ENCODE measurements at places on chromosomes 12 and 14.

DNA sequence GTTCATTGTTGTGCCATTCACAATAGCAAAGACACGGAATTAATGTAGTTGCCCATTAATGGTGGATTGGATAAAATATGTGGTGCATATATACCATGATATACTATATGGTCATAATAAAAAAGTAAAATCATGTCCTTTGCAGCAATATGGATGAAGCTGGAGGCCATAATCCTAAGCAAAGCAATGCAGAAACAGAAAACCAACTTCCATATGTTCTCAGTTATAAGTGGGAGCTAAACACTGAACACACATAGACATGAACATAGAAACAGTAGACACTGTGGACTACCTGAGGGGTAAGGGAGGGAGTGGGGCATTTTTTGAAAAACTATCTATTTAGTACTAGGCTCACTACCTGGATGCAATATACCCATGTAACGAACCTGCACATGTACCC, 3.0 kb upstream of the ERP27 start:
- DNase-seq, result no peak

DNA sequence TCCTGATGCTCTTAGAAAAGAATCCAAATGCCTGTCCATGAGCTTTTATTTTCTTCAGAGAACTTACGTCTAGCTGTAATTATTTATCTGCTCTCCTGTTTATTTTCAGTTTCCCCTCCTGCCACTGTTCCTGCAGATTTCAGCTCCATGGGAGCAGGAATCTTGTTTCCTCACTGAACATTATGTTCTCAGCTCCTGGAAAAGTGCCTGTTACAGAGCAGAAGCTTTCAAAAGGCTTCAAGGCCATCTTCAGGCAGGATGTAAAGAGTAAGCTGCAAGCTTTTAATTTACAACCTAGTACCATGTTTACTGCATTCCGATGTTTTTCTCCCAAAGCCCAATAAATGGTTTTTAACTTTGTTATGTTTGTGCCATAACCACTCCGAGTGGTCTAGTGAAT, 98.4 kb upstream of the BTG1 start:
- DNase-seq, result no peak

- no peak for DNase-seq
These were observed 351.0 kb upstream of the FKBP4 start for GRCh38 chr12:2443776-2444175.

GRCh38 chr12:66776974-66777373, 98.1 kb upstream of the GRIP1 start:
- peak; percentile 8 for DNase-seq

- DNase-seq, result no peak
These were observed 82.3 kb downstream of the TNFAIP2 start for GRCh38 chr14:103205541-103205906.

- no peak for DNase-seq
These were observed 501.8 kb downstream of the ETNK1 start for GRCh38 chr12:23126794-23127193.

- no peak for DNase-seq
These were observed 38.6 kb upstream of the VPS33A start for GRCh38 chr12:122304924-122305323.

DNA sequence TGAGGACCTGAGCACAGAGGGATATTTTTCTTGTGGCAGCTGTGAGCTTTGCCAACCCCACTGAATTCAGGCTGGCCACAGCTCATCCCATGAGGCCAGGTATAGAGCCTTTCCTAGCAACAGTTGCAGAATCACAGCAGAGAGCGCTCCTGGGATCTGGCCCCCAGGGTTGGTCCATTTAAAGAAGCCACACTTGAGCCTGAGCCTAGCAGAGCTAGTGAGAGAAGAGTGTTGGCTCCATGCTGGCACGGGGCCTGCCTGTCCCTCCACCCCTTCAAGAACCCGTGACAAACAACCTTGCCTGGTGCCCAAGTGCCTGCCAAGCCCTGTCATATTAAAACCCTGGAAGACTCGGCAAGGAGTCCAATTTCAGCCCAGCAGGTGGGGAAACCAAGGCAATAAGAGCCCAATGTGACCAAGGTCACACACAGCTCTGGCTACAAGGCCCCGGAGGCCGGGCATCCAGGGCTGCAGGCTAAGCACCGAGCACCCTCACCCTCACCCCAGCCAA, 91.6 kb downstream of the LRRC74A start:
- no peak for DNase-seq

DNA sequence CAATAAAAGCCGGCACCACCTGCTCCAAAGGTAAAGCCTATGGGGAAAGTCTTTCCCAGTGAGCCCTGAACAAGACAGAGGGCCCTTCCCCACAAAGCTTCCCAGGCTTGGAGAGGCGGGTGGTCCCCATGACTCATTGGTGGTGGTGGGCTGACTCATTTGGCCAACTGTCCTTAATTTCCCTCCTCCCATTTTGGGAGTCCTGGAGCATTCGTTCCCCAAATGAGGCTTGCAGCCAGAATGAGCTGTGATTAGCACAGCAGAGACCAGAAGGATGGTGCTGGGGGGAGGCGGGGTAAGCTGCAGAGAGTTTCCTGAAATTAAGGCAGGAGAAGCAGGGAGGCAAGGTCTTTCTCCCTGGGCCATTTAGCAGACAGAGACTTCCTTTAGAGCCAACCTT, 241.7 kb downstream of the DPF3 start:
- no peak for DNase-seq

GRCh38 chr12:65665817-65666216, 158.5 kb upstream of the HMGA2 start:
- no peak for DNase-seq

DNA sequence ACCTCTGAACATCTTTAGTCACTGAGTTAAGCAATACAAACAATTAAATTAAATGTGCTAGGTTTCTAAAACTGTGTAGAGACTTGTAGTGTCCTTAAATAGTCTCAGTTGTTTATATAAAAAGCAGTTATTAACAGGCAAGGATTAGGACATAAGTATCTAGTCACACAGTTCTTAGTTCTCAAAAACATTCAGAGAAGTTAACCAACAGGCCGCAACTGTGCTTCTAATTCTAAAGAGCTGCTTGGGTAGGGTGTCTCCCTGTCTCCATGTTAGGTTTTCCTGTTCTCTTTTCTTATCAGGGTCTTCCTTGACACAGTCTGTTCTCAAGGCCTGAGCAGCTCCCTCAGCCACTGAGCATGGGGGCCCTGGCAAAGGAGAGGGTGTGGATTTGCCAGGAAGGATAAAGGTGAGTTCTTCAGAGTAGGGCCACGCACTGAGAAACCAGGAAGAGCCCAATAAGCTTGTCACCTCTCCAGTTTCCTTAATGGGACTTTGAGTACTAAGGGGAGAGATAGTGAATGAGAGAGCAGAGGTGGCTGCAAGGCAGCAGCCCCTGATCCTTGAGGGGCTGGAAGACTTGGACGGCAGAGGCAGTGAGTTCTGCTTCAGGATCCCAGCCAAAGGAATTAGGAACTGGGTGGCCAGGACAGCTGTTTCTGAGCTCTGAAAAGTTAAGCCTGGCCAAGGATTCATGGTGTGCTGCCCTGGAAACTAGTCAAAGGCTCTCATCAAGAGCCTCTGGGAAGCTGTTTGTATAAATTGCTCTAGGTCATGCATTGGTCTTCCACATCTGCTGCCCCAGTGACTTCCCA, 177.3 kb downstream of the MYRFL start:
- DNase-seq, result no peak

- DNase-seq, result no peak
These were observed 2.9 kb downstream of the SLC24A4 start for GRCh38 chr14:92325835-92326234.

Data from stimulated activated CD4-positive, alpha-beta T cell treated with anti-CD3 and anti-CD28 coated beads, Interleukin-12 subunit alpha, Interleukin-12 subunit beta, amount 100 ng/mL, for 24 hours (primary cell).